D721Med (cell line): ENCODE measurements at places on chromosomes 5 and 9.

DNA sequence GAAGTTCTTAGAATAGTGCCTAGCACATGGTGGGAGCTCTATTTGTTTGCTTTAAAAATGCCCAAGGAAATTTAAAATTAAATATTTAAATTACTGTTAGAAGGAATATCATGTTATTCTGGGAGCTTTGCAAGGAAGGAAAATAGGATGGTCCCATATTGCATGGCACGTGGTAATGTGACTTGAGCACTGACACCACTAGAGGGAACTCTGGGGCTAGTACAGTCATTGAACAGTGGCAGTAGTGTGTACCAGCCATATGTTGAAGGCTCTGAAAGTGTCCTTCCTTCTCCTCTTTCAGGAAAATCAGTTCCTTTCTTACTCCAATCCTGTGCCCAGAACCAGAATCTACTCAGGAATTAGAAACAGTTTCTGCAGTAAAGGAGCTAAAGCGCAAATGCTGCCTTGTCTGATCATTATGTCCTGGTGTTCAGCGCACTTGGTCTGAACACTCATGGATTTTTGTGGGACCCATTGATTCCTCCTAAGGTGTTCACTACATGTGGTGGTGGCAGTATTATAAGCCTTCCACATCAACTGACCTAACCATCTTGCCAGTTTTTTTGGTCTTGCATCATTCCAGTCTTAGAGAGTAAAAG is 54.1 kb downstream of the GDA start:
- no peak for DNase-seq

- DNase-seq: no peak
These were observed 225.2 kb downstream of the CFAP90 start for GRCh38 chr5:7625740-7626139.

GRCh38 chr9:82252116-82252515 is 263.5 kb downstream of the SPATA31D1 start:
- no peak for DNase-seq

DNA sequence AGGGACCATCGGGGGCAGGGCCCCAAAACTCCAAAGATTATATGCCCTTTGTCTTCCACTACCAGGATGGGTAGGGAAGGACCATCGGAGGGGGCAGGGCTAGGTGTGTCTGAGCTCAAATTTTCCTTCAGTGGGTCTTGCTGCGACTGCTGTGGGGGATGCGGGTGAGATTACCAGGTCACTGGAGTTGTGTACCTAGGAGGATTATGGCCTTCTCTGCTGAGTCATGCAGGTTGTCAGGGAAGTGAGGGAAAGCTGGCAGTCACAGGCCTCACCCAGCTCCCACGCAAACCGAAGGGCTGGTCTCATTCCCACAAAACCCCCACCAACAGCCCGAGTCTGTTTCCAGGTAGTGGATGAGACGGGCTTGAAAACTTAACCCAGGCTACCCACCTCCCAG is 489.4 kb downstream of the ZNF608 start:
- no peak for DNase-seq

DNA sequence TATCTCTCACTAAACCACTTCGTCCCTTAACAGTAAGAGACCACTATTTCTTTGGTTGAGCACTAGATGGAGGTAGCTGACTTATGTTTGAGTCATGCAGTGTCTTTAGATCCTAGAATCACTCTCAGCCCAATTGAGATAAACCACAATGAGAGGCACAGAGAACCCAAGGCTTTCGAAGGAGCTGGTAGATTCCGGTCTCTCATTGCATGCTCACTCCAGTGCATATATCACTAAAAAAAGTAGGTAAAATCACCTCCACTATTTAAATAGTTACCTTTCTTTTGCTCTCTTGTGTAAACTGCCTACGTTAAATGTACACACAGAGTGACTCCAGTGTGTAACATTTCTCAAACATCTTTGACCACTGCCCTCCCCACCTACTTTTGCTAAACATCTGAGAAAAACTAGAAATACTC is 27.6 kb downstream of the ACTL7A start:
- DNase-seq: no peak

DNA sequence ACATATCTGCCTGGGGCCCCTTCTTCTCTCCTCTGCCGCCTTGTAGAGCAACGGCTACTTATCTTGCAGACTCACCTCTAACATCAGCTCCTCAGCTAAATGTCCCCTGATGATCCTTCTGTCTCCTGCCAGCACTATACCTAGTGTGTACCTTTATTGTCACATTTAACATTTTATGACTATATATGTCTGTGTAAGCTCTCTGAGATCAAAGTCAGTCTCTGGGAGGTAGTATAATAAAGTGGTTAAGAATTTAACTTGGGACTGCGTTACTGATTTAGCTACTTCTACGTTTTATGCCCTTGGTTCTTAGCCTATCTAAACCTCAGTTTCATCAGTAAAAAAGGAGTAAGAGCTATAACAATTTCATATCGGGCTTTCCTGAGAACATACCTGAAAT is 2.2 kb downstream of the TMED7 start:
- DNase-seq: no peak

DNA sequence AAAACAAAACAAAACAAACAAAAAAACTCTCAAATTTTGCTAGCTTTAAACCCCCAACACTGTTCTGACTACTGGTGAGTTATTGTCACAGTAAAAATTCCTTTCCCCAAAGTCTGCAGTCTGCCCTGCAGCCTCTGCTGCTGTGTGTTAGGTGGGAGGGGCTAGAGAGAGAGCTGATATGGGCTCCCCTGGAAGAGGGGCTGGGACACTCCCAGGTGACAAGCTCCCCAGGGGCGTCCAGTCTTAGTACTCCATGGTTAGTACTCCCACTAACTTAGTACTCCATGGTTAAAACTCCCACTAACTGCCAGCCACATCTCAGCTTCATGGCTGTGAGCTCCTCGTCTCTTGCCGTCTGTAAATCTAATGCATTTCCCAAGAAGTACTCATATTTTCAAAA is 191.9 kb downstream of the FANCC start:
- no peak for DNase-seq

DNA sequence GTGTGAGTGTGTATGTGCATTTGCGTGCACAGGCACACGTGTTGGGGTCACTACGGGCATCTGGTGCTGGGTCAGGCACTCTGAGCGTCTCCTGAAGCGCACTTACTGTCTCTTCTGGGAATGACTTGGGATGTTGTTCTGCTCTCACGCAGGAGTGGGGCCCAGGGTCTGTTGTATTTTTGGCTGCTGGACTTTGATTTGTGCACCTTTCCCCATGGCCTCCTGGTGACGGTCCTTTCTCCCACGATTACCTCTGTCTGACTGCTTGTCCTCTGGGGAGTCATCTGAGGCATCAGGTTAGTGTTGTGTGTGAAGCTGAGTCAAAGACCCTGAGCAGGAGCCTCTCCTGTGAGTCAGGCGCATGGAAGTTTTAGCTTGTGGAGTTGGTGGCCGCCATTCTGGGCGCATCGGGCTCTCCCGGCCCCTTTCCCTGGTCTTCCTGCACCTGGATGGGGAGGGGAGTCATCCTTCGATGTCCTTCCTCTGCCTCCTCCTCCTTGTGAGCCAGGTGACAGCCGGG is 62.1 kb downstream of the RXRA start:
- DNase-seq: no peak

GRCh38 chr5:136382791-136383190 is 17.4 kb upstream of the TRPC7 start:
- no peak for DNase-seq

GRCh38 chr5:127229185-127229889 is 61.3 kb upstream of the MEGF10 start:
- no peak for DNase-seq

GRCh38 chr5:147711019-147711418 is 71.5 kb downstream of the JAKMIP2 start:
- DNase-seq: no peak
